ENCODE measurements at places on chromosomes 1 and 21. TPM values are rescaled to one million over a fixed set of nuclear protein-coding genes. Genes with fewer than 3 reads are reported as not detected.

Gene RHD
- polyA plus RNA-seq: 0.30 TPM

Gene SLC44A5
- polyA plus RNA-seq: 0.54 TPM

DNA sequence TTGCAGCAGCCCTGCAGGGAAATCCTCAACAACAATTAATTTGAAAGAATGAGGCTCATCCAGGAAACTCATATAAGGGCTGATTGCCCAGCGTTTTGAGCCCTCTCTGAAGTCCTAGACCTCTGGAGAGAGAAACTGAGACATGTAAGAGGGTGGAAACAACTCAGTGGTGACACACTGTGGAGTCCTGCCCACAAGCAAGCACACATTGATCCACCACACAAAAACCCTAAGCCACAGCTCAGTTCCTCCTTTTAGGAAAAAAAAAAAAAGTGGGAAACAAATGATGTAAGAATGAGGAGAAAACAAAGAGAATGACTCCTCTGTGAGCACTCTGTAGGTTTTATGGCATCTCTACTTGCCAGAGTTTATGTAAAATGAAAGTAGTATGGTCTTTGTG, 22.9 kb upstream of the PLA2G5 start:
- no peak for DNase-seq

GRCh38 chr1:213759359-213760181, 228.2 kb upstream of the PROX1 start:
- DNase-seq: peak; percentile 5

Gene C1orf94
- polyA plus RNA-seq: not detected

- no peak for DNase-seq
These were observed 26.5 kb downstream of the GPR137B start for GRCh38 chr1:236168716-236169429.

GRCh38 chr1:224058303-224058702, 55.6 kb upstream of the FBXO28 start:
- DNase-seq: no peak

- no peak for DNase-seq
These were observed 2.9 kb downstream of the PROK1 start for GRCh38 chr1:110453829-110454228.

Gene CCDC30
- polyA plus RNA-seq: 2.5 TPM

- DNase-seq: no peak
These were observed 13.1 kb downstream of the TIMM17A start for GRCh38 chr1:201968202-201968925.

Gene SPRR2E
- not detected for polyA plus RNA-seq

Gene IPO13
- polyA plus RNA-seq: 29.2 TPM

- no peak for DNase-seq
These were observed 989 bp upstream of the ETV3 start for GRCh38 chr1:157139052-157139715.

Gene OR2L13
- polyA plus RNA-seq: not detected

- DNase-seq: no peak
These were observed 9.3 kb downstream of the ZBTB21 start for GRCh38 chr21:42000908-42001307.

DNA sequence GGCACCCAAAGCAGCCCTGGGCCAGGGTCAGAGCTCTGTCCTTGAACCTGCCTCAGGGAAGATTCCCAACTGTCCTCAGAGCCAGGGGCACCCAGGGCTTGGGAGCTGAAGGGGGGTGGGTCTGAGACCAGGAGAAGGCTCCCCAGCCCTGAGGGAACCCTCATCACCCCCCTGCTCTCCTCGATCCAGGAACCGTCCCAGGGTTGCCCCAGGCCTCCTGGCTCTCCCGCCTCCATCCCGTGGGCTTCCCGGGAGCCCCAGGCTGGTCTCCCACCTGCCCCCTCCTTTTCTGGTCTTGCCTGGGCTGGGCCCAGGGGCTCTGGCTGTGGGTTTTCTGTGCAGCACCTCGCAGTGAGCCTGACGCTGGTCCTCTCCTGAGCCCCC, 6.7 kb upstream of the SAMD11 start:
- no peak for DNase-seq

DNA sequence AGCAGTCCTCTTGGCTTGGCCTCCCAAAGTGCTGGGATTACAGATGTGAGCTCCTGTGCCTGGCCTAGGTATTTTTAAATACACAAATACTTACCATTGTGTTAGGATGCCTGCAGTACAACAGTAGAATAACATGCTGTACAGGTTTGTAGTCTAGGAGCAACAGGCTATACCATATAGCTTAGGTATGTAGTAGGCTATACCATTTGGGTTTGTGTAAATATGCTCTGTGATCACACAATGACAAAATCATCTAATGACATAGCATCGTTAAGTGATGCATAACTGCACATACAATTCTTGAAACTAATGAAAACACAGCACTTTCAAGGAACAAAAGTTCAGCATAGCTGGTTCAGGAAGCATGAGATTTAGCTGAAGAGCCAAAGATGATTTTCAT, 12.7 kb downstream of the POU2F1 start:
- no peak for DNase-seq

GRCh38 chr1:33524586-33524985, 52.1 kb downstream of the ZSCAN20 start:
- DNase-seq: no peak

- no peak for DNase-seq
These were observed 400.7 kb upstream of the DAB1 start for GRCh38 chr1:57824535-57824934.

Gene GRHL3
- polyA plus RNA-seq: 0.68 TPM

Gene TEKT2
- polyA plus RNA-seq: 0.44 TPM

Gene CATSPERE
- 0.93 TPM for polyA plus RNA-seq

Gene LCE2A
- polyA plus RNA-seq: not detected

DNA sequence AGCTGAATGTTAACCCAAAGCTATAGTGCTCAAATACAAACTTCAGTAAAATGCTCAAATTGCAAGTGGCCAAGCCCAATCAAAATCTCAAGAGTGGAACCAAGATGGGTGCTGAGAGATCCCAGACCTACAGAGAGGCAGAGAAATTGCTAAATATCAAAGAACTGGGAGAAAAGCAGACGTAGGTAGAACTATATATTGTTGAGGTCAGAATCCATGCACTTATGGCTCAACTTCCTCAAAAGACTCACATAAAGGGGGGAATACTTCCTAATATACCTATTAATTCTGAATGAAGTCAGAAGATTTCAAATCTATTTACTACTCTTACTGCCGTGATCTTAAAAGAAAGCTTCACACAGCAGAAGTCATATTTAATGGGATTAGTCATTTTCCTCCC, 65.2 kb downstream of the PUM1 start:
- no peak for DNase-seq

DNA sequence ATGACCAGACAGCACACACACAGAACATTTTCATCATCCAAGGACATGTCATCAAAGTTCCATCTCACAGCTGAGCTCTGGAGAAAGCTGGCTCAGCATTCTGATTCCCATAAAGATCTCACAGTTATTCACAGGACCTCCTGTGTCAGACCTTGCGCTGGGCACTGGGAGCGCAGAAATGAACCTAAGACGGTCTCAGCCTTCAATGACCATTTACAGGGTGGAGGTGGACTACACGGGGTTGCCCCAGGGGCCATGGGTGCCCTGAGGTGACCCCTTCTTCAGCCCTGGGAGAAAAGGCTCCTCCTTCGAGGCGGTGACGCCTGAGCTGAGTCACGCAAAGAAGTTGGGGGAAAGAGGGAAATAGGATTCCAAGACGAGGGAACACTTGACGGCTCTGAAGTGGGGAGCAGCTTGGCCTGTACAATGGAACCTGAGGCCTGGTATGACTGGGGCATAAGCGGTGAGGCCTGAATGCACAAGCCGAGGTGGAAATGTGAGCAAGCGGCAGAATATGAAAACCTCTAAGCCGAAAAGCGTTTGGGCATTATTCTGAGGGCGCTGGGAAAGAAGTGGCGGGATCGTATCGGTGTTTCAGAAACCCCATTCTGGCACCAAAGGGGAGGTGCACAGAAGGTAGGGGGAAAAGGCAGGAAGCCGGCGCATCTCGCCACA, 797 bp downstream of the CC2D1B start:
- DNase-seq: peak; percentile 40

Gene LIN28A
- polyA plus RNA-seq: not detected

GRCh38 chr1:60073605-60074278, at the start of gene C1orf87:
Gene C1orf87, minus strand, starts transcription at chr1:60073770. Its CDS starts 1,127 bp downstream, at chr1:60072643.
- DNase-seq: no peak
